BJ (cell line): ENCODE measurements at places on chromosomes 4 and X. TPM values are rescaled to one million over a fixed set of nuclear protein-coding genes. Genes with fewer than 3 reads are reported as not detected.

- DNase-seq: no peak
Measured at GRCh38 chr4:82044141-82044993, 329.4 kb downstream of the HNRNPD start.

- no peak for DNase-seq
Measured at GRCh38 chr4:54556587-54556986, 101.2 kb upstream of the KIT start.

- no peak for DNase-seq
Measured at GRCh38 chr4:24032371-24032989, 142.6 kb upstream of the PPARGC1A start.

- DNase-seq: no peak
Measured at GRCh38 chr4:8856835-8857621, 14.6 kb downstream of the HMX1 start.

DNA sequence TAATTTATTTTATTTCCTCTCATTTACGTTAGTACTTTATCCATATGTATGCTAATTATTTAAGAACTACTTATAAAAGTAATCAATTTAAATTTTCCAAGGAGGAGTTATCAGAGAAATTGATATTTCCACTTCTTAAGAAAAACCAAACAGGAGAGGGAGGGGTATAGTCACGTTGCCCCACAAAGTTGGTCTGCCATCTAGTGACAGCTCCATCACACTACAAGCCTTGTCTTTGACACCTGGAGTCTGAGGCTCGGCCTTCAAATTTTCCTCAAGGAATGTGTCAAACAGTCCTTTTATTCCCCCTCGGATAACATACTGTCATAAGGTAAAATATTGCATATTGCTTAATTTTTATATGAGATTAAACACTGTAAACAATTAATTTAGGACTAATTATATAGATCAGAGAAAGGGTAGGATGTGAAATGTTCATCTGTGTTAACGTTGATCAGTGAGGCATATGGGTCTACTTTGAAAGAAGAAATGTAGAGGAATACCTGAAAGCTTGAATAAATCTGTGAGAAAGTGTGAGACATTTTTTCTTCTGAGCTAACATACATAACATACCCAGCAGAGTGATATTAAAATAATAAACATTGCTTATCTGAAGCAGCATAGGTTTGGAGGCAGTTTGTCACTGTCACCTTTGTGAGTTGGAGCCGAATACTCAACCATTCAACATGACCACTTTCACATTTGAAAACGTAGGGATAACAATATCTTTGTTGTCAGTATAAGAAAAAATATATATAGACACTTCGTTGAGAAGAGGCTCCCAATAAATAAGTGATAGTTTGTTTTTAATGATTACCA lies 114.4 kb downstream of the GLRA3 start:
- no peak for DNase-seq

DNA sequence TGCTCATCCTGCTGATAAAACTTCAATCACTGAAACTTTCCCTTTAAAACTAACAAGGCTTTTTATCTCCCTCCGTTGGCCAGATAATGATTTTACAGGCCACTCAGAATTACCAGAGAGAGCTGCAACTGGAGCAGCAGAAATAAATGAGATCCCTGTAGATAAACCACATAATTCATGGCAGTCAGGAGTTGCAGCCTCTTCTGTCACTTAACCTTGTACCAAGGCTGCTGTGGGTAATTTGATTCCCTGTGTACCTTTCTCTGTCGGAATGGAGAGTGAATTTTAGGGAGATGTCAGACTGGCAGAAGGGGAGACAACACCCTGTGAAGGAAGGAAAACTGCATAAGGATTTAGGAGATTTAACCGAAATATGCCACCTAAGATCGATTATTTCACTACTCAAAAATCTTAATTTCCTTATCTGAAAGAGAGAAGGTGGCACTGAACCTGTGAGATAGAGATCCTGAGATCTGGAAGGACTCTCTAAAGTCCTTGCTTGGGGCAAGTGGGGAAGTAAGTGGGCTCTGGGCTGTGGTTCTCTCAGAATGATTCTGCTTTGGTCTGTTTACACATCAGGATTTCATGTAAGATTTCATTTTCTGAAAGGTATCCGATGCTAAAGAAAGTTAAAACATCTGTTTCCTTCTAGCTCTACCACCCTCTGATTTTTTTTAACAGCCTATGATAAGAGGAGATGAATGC lies 14.3 kb upstream of the TSPAN5 start:
- no peak for DNase-seq

GRCh38 chrX:150429594-150429993 lies 66.5 kb downstream of the MAMLD1 start:
- DNase-seq: peak; percentile 52

GRCh38 chr4:7390336-7390735 lies 44.4 kb downstream of the PSAPL1 start:
- no peak for DNase-seq

DNA sequence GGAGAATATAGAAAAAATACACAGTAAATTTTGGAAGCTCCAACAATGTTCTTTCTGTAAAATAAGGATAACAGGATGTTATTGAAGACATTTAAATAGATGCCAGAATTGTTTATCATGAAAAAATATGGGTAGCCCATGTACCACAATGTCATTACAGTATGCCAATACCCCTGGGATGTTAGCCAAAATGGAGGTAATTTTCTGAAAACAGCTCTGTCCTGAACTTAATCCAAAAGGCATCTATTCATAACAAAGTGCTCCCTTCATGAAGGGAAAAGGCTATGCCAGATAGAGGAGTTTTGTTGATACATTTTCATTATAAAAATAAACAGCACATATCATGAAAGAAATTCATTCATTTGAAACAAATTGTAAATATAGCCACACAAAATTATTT lies 1902.6 kb upstream of the AGA start:
- DNase-seq: no peak

DNA sequence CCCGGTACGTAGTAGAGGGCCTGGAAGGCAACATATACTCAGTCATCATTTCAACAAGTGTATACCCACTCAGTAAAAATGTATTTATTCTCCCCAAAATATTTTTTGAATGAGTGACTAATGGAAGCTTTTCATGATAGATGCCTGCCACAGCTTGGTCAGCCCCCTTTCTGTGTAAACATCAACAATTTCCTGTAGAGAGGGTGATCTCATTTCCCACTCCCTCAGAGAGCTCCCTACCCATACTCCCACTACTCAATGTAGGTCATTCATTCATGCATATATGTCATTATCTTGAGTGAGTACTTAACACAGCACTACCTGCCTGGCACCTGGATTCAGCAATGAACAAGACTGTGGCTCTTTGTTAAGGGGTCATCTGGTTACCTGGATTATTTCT lies 81.9 kb downstream of the STK32B start:
- DNase-seq: no peak

DNA sequence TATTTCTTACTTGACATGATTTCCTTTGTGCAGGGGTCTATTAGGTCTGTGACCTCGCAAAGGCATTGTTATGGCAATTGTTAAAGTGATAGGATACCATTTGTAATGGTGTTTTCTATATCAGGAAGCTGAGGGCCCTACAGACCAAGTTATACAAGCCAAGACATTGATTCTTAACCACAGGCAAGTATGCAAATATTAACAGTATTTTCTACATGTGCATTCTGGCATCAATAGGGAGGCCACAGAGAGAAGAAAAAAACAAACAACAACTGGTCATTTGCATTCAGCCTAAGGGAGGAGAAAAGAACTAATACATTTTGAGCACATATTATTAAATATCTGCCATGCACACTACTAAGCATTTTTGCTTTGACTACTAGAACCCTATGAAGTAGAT lies 28.5 kb downstream of the GBA3 start:
- no peak for DNase-seq

DNA sequence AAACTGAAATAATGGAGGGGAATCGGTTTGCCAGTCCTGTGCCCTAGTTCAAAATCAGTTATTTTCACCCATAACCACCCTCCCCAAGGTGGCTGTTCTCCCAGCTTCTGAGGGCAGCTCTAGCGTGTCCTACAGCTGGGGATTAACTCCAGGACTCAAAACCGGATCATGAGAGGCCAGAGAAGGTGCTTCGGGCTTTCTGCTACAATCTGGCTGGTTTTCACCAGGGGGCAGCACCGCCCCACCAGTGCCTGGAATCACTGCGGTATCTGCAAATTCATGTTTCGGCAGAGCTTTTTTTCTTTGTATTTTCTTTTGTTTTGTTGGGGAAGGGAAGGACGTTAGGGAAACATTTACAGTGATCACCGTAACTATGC lies 28.4 kb downstream of the PDHA1 start:
- peak; percentile 9 for DNase-seq

DNA sequence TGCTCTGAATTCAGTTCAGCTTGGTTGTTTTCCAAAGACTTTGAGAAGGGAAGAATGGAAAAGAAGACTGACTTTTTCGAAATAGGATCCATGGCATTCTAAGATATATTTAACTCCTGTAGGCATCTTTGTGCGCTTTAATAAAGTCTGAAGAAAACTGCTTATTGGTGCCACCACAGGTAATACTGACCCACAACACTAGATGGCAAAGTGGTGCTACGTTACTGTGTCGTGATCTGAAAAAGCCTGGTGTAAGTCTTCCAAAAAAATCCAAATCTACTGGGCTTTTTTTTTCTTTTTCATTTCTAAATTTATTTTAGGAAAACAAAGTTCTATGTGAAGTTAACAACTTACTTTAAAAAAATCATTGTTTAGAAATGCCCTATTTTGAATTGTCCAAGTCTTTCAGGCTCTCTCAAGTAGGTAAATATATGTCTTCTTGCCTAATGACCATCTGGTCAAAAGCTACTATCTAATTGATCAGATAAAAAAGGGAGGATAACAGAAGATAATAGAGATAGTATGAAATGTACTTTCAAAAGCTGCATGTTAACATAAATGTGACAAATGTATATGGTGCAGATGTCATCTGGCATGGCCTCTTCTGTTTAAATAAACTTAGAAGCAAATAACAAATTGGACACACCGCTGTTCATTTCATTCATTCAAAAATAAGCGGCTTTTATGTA lies 47.0 kb upstream of the MID1IP1 start:
- peak; percentile 6 for DNase-seq

- peak; percentile 55 for DNase-seq
Measured at GRCh38 chr4:99968330-99968729, 18.3 kb upstream of the H2AZ1 start.

DNA sequence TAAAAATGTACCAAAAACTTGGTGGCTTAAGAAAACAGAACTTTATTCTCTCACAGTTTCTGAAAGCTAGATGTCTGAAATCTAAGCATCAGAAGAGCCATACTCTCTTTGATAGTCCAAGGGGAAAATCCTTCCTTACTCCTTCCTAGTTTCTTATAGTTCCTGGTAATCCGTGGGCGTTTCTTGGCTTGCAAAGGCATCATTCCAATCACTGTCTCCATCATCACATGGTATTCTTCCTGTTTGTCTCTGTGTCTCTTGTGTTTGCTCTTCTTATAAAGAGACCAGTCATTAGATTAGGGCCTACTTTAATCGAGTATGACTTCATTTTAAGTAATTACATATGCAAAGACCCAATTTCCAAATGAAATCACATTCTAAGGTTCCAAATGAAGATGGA lies 118.9 kb upstream of the FSTL5 start:
- DNase-seq: no peak

DNA sequence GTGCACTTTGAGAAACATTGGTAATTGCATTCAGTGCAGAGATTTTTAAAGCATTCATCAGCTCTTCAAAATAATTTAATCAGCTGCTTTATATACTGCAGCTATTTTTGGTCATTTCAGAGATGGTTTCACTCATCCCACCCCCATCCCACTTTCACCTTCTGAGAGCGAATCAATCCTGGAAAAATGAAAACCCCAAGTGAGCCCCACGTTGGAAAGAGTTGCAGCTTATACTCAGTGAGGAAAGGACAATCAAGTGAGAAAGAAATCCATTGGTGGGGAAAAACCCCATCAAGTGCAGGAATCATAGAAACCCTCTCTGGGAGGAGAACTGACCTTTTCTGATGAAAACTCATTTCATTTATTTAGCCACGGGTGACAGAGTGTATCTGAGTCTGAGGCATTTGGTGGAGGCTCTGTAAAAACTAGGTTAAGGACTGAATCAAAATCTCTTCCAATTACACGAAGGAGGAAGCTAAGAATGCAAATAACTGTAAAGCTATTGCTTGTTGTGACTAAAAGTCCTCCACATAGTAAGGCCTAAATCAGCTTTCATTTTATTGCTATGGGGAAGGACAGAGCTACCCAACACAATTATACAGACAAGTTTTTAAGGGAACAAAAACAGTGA lies 240.4 kb upstream of the PGRMC2 start:
- DNase-seq: no peak

- DNase-seq: no peak
Measured at GRCh38 chr4:143253166-143253565, 68.4 kb downstream of the USP38 start.

DNA sequence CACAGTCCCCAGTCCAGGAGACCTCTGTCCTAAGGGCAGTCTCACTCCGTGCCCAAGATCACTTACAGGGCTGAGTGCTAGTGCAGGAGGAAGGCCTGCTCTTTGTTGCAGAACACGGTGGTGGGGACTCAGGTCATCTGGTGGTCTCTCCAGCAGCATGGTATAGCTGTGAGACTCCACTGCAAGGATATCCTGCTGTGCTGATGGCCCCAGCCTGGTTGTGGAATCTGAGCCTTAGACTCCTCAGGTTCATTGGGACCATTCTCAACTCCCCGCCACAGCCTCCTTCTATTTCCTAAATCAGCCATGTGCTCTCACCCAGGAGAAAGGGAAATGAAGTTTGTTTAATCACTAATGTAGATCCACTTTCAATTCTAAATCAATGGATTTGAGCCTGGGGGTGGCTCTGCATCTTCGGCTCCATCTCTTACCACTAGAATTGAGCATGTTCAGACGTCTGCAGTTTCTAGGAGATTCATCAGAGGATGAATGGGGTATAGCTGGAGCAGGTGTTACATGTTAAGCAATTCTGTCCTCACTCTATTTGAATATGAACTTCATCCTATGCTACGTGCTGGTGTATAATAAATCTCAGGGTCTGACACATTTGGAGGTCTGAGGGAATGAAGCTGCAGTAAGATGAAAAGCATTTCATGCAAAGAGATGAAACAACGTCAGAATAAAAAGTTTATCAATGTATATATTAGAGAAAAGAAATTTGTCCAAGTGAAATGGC lies 189.2 kb downstream of the MGST2 start:
- no peak for DNase-seq

Gene TLR6
- polyA plus RNA-seq: 0.27 and 0.70 TPM in 2 replicates

Gene SLC39A8
- polyA plus RNA-seq: 0.52 and 0.69 TPM in 2 replicates

Gene ADH1A
- not detected in 2 replicates for polyA plus RNA-seq

Gene DOK7
- not detected in 2 replicates for polyA plus RNA-seq

Gene F11
- polyA plus RNA-seq: not detected in 2 replicates

Gene GAGE12H
- polyA plus RNA-seq: not detected in 2 replicates

Gene OPRPN
- polyA plus RNA-seq: not detected in 2 replicates

Gene TMPRSS11D
- polyA plus RNA-seq: not detected in 2 replicates

Gene HSD17B13
- 0.07 TPM in 1 of 2 replicates, not detected in the other for polyA plus RNA-seq

Gene GABRB1
- polyA plus RNA-seq: not detected in 2 replicates

Gene TMEM271
- not detected in 2 replicates for polyA plus RNA-seq
